ENCODE measurements at places on chromosomes 13 and 19.

DNA sequence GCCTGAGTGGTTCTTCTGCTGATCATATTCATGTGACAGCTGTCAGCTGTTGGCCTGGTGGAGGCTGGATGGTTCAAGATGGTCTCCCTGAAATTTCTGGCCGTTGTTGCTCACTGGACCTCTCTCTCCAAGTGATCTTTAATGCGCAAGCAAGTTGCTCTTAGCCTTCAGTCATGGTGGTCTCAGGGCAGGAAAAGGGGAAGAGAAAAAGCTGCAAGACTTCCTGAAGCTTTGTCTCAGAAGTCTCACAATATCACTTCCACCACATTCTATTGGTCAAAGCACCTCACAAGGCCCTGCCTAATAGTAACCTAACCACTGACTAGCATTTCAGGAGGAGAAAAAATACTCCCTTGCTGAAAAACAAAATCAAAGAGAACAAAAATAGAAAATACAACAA, 1.6 kb upstream of the ZNF567 start:
- DNase-seq, result no peak

- DNase-seq, result no peak
Measured at GRCh38 chr19:47313754-47314295, 4.2 kb downstream of the C5AR1 start.

DNA sequence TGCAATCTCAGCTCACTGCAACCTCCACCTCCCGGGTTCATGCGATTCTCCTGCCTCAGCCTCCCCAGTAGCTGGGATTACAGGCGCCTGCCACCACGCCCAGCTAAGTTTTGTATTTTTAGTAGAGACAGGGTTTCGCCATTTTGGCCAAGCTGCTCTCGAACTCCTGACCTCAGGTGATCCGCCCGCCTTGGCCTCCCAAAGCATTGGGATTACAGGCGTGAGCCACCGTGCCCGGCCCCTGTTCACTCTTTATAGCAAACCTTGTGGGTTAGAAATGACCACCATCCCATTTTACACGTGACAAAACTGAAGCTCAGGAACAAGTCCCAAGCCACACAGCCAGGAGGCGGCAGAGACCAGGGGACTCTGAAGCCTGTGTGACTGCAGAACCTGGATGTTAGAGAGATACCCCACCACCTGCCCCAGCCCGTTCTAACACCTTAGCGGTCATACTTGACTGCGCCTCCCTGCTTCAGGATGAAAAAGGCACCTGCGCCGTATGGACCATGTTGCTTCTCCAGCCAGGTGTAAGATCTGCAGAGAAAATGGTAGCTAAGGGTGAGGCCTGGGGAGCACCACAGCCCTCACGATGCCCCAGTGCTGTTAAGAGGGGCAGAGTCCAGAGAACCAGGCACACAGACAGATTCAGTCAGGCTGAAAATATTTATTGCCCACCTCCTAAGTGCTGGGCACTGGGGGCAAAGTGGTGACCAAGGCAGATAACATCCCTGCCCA, 3.6 kb downstream of the DMAC2 start:
- no peak for DNase-seq

GRCh38 chr13:31538067-31539042, 201.0 kb upstream of the RXFP2 start:
- DNase-seq, result no peak

DNA sequence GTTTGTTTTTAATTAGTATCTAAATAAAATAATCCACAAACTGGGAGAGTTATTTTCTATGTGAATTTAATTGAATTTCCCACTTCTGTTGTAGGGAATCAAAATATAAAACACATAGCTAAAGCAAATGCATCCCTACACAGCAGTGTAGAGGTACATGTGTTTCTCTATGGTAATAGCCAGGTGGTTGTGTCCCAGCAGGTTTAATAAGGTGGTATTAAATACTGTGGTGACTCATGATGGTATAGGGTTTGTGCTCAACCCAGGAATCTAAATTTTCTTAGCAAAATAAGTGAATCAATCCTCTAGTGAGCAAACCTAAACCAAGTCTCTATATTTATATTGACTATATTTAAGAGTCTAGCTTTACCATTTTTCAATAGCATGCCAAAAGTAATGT, 30.0 kb downstream of the PCDH9 start:
- DNase-seq, result no peak

GRCh38 chr19:53192771-53193534, at the start of gene ZNF665:
TSS of gene ZNF665 (minus strand) at chr19:53193358. CDS start at chr19:53182898, 10,460 bp downstream.
- DNase-seq, result peak; percentile 59

DNA sequence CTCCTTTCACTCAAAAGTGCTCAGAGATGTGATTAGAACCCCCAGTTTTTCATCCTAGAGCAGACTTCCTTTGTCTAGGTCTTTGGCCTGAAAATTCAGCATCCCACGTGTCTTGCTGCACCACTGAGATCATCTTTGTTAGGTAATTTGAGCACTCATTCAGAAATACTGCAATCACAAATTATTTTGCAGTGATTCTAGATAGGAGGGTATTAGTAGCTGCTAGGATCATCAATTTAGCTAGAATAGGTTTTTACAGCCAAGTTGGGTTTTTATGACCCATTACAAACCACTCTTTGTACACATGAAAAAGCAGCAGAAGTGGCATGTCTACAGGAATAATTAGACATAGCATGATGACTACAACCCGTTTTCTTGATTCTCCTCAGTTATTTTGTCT, 219.6 kb downstream of the GPC6 start:
- DNase-seq, result no peak

GRCh38 chr13:104355041-104355670, 1288.9 kb upstream of the SLC10A2 start:
- DNase-seq, result no peak

GRCh38 chr19:5048727-5049553, 80.0 kb downstream of the KDM4B start:
- DNase-seq, result no peak

DNA sequence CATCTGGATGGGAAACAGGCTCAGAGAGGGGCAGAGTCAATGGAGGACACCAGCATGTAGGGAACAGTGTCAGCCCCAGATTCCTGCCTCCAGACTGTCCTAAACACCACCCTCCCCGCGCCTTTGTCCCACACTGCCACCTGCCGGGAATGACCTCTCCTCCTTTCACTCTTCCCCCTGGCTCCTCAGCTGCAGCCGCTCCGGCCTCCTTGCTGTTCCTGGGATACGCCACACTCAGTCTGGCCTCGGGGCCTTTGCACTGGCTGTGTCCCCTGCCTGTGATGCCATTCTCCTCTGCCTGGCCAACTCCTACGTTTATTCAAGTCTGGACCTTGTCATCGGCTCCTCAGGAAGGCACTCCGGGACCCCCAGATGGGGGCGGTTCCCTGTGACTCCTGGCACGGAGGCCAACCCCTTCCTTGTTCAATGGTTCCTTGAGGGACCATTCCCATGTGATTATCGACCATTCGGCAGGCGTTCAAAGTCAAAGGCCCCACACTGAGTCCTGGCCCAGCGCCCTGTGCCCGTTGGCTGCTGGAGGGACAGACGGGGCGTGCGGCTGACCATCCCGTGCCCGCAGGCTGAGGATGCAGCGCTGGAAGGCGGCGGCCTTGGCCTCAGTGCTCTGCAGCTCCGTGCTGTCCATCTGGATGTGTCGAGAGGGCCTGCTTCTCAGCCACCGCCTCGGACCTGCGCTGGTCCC, 15.8 kb downstream of the FUT6 start:
- no peak for DNase-seq

- DNase-seq, result no peak
Measured at GRCh38 chr13:92103689-92104153, 705.3 kb downstream of the GPC5 start.

DNA sequence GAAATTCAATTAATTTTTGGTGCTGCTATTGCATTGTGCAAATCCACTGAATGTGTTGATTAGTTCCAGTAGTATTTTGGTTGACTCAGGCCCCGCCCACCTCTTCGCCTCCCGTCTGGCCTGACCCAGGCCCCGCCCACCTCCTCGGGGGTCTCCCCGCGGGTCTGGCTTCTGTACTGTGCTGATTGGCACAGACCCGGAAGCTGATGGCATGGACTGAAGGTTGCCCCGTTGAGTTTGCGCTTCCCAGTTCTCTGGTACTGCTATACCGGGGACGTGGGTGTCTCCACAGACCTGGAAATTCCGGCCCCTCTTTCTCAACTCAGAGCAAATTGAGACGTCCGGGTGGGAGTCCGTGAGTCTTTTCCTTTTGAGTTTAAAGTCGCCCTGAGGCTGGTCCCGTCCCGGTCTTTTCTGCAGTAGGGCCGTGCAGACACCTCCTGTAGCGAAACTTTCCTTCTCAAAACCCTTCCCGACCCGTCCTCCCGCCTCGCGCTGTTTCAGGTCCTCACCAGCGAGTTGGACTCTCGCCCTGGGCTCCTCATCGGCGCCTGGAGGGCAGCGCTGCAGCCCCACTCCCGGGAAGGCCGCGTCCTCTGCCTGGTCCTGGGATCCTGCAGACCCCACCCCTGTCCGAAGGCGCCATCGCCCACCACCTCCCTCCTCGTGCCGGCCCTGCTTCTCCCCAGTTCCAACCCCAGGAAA, 14.8 kb downstream of the ZNF701 start:
- DNase-seq, result no peak

GRCh38 chr13:97174638-97175037, 47.5 kb upstream of the MBNL2 start:
- no peak for DNase-seq

GRCh38 chr19:9580728-9581127, 3.6 kb downstream of the ZNF121 start:
- DNase-seq, result peak; percentile 22

GRCh38 chr13:81957121-81957520, 1616.2 kb upstream of the SPRY2 start:
- no peak for DNase-seq

DNA sequence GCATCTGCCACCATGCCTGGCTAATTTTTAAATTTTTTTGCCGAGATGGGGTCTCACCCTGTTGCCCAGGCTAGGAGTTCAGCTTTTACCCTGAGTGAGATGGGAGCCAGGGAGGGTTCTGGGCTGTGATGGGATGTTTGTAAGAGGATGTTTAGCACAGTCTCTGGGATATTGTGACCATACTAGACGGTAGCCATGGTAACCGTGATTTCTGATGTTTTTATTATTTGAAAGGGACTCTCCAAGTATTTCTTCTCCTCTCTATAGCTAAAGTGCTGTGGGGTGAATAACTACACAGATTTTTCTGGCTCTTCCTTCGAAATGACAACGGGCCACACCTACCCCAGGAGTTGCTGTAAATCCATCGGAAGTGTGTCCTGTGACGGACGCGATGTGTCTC, 10.4 kb downstream of the TSPAN16 start:
- no peak for DNase-seq

- DNase-seq, result no peak
Measured at GRCh38 chr19:5557691-5558090, 10.1 kb downstream of the TINCR start.

- DNase-seq, result peak; percentile 19
Measured at GRCh38 chr13:79246578-79246949, 159.5 kb downstream of the RBM26 start.

DNA sequence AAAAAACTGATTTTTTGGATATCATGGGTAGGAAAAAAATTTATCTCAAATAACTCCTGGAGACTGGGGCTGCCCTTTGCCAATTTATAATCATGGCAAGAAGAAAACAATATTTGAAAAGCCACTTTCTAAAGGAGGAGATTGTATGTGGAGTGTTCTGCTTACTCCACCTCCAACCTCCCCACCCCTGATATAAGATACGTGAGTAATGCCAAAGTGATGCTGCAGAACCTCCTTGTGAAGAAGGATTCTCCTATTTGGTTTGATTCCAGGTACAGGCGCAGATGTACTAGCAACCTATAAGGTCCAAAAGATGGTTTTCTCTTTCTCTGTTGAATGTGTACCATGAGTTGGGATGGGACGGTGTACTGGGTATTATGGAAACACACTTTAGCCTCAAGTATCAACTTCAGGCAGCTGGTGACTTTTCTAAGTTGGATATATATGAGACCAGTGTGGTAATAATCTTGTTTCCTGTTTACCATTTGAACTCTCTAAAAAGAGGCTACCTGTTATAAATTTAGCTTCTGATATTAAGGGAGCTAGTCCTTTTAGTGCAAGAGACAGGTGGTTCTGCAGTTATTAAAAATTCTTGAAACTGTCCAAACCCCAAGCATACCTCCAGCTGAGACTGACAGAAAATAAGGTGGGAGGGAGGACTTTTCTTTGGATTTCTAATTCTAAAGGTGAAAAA, 724.0 kb upstream of the MIR17HG start:
- no peak for DNase-seq

DNA sequence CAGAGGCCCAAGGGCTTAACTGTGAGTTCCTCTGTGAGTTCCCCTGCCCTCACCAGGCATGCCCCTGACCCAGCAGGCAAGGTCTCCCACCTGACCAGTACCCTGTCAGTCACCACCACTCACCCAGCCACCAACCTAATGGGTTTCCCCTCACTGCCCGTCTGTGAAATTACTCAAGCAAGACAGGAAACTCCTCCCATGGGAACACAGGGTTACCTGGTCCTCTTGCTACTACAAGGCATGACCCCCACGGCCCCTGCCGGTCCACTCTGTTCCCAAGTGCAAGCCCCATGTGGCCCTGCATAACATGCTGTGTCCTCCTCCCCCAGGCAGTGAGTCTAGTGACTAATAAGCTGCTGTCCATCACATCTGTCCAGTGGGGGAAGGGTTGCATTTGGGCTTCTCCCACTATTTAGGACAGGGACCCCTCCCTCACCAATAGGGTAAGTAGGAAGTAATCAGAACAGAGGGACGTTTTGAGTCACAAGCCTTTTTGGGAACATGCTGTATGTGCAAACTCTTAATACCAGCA, 8.0 kb upstream of the DHRS12 start:
- no peak for DNase-seq

GRCh38 chr13:87680298-87680697, 9.1 kb downstream of the SLITRK5 start:
- no peak for DNase-seq

- DNase-seq, result peak; percentile 71
Measured at GRCh38 chr19:38657633-38658222, 10.3 kb downstream of the ACTN4 start.

DNA sequence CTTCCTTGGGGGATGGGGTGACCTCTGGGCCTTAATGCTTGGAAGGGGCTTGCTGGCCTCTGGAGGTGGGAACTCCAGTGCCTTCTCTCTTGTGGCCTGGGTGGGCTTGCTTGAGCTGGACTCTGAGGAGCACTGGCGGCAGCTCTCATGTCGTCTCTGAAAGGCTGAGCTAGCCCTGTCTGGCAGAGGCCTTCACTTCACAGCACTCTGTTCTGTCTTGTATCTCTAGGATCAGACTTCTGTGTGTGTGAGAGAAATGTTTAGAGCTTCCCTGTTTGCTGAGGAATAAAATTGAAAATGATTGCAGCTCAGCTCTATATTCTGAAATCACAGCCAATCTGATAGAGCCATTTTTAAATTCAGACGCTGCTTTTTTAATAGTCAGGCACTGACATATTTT, 185.3 kb downstream of the KCNRG start:
- DNase-seq, result no peak

All from activated CD4-positive, alpha-beta T cell treated with anti-CD3 and anti-CD28 coated beads, Interleukin-10, Interleukin-2, amounts not matched to agents 100 ng/mL and 50 ng/mL, durations not matched to agents 16 hours and 8 hours (primary cell).